ENCODE measurements at places on chromosomes 11 and 22. TPM values are rescaled to one million over a fixed set of nuclear protein-coding genes. Genes with fewer than 3 reads are reported as not detected.

FAM180B gene
- not detected for total RNA-seq

TRIM29 gene
- total RNA-seq: not detected

C1QTNF5 gene
- 11.0 TPM for total RNA-seq

GGTLC2 gene
- not detected for total RNA-seq

All from regular cardiac myocyte (primary cell).